ENCODE measurements at places on chromosomes 16 and 17.

DNA sequence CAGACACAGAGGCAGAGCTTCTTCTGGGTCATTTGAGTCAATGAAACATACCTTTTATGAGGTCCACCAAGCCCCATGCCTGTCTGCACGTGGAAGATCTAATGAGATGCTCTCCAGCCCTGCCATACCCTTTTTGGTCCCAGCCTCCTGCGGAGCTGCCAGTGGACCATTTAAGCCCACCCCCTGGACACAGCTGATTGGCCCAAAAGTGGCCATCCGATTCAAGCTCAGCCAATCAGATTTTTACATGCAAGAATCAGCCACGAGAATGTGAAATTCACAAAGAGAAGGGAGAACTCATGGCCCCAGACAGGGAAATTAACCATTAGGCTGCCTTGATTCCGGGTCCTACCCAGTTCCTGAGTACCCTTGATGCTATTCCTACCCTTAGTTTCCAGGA is 231.0 kb upstream of the EEF2KMT start:
- H3K36me3 ChIP-seq, result no peaks in the 10 kb centered on the region
- H3K27ac ChIP-seq, result no peak overlapping the region
- no peaks in the 10 kb centered on the region for H3K27me3 ChIP-seq
- H3K4me1 ChIP-seq, result no peaks in the 10 kb centered on the region
- H3K4me3 ChIP-seq, result no peak overlapping the region
- DNase-seq, result no peak

- no peaks in the 10 kb centered on the region for H3K27me3 ChIP-seq
- peaks cover 72% of the 10 kb centered on the region for H3K4me1 ChIP-seq
- H3K27ac ChIP-seq, result peak overlapping the region; percentile 68
- no peak overlapping the region for H3K4me3 ChIP-seq
These were observed 72.8 kb upstream of the ATF7IP2 start for GRCh38 chr16:10312784-10313724.

DNA sequence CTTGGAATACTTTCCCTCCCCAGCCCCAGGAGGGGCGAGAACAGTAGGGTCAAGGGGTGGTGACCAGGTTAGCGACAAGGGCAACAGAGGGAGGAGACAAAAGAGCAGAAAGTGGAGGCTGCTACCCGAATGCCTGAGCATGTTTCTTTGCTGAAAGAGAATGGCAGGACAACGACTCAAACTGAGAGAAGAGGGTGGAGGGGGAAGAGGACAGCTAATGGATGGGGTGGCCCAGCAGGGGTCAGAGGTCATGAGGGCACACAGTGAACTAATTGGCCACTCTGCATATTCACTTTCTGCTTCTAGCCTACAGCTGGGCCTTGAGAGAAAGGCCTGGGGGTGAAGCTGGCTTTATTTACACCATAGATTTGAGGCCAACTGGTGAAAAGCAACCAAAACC is 19.1 kb upstream of the DDX52 start:
- H3K4me3 ChIP-seq, result no peak overlapping the region
- peaks cover 32% of the 10 kb centered on the region for H3K4me1 ChIP-seq
- no peak for DNase-seq
- H3K36me3 ChIP-seq, result no peaks in the 10 kb centered on the region

GRCh38 chr16:89026121-89026612 is 49.2 kb upstream of the CBFA2T3 start:
- no peak overlapping the region for H3K4me3 ChIP-seq
- no peaks in the 10 kb centered on the region for H3K4me1 ChIP-seq
- no peak for DNase-seq
- H3K27me3 ChIP-seq, result peaks cover 41% of the 10 kb centered on the region
- no peaks in the 10 kb centered on the region for H3K36me3 ChIP-seq

- peaks cover 14% of the 10 kb centered on the region for H3K27me3 ChIP-seq
- no peak overlapping the region for H3K4me3 ChIP-seq
- no peak for DNase-seq
- H3K27ac ChIP-seq, result no peak overlapping the region
These were observed 2.7 kb upstream of the GFAP start for GRCh38 chr17:44918006-44918405.

- no peak for DNase-seq
- no peaks in the 10 kb centered on the region for H3K27me3 ChIP-seq
- no peaks in the 10 kb centered on the region for H3K4me1 ChIP-seq
- H3K36me3 ChIP-seq, result peaks cover 1% of the 10 kb centered on the region
These were observed 61.6 kb downstream of the RPGRIP1L start for GRCh38 chr16:53642094-53642493.

GRCh38 chr17:12571606-12572005 is 94.1 kb upstream of the MYOCD start:
- H3K4me1 ChIP-seq, result no peaks in the 10 kb centered on the region
- DNase-seq, result no peak
- H3K4me3 ChIP-seq, result no peak overlapping the region
- no peaks in the 10 kb centered on the region for H3K36me3 ChIP-seq
- H3K27ac ChIP-seq, result no peak overlapping the region

- H3K4me1 ChIP-seq, result peaks cover 13% of the 10 kb centered on the region
- no peak overlapping the region for H3K27ac ChIP-seq
- H3K36me3 ChIP-seq, result peaks cover 21% of the 10 kb centered on the region
- H3K4me3 ChIP-seq, result no peak overlapping the region
These were observed 32.0 kb downstream of the GTF3C1 start for GRCh38 chr16:27517664-27518063.

All from HepG2 (cell line).